ENCODE measurements at places on chromosomes 1 and 21.

DNA sequence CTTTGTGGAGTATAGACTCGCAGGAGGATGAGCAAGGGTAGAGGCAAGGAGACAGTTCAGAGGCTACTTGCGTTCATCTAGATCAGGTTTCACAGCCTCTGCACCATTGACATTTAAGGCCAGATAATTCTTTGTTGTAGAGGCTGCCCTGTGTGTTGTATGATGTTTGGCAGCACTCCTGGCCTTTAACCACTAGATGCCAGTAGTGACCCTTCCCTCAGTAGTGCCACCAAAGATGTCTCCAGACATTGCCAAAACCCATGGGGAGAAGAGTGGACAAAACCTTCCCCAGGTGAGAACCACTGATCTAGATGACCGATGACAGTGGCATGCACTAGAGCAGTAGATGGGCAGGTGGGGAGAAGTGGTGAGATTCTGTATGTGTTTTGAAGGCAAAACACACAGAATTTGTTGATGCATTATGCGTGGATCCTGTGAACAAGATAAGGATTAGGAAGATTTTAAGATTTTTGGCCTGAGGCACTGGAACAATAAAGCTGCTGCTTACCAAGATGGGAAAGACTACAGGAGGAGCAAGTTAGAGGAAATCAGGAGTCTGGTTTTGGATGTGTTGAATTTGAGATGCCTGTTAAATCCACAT, 9.9 kb upstream of the COG2 start:
- peak; percentile 11 for DNase-seq

DNA sequence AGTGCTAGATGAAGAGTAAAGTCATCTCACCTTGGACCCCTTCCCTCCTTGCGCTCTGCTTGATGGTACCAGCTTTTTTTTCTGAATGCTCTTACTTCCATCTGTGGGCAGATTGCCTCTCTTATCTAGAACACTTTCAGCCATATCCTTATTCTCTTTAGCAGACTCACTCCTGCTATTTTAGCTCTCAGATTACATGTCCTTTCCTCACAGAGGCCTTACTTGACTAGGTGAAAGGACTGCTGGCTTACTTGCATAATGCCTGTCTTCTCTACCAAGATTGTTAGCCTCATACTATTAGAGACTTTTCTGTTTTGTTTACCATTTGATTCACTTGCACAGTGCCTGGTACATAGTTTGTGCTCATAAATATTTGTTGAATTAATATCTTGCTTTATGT, 9.3 kb downstream of the IFI44 start:
- DNase-seq, result peak; percentile 44

DNA sequence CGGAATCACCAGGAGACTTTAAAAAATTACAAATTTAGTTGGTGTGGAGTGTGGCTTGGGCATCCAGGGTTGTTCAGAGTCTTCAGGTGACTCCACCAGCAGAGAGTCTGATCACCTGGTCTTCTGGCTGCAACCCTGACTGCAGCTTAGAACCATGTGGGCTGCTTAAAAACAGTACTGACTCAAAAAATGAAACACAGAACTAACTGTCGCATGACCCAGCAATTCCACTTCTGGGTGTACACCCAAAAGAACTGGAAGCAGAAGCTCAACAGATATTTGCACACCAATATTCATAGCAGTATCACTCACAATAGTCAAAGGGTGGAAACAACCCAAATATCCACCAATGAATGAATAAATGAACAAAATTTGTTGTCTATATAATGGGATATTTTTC, 17.3 kb downstream of the TLR5 start:
- no peak for DNase-seq

- peak; percentile 54 for DNase-seq
Measured at GRCh38 chr1:46735708-46736324, 16.9 kb upstream of the EFCAB14 start.

DNA sequence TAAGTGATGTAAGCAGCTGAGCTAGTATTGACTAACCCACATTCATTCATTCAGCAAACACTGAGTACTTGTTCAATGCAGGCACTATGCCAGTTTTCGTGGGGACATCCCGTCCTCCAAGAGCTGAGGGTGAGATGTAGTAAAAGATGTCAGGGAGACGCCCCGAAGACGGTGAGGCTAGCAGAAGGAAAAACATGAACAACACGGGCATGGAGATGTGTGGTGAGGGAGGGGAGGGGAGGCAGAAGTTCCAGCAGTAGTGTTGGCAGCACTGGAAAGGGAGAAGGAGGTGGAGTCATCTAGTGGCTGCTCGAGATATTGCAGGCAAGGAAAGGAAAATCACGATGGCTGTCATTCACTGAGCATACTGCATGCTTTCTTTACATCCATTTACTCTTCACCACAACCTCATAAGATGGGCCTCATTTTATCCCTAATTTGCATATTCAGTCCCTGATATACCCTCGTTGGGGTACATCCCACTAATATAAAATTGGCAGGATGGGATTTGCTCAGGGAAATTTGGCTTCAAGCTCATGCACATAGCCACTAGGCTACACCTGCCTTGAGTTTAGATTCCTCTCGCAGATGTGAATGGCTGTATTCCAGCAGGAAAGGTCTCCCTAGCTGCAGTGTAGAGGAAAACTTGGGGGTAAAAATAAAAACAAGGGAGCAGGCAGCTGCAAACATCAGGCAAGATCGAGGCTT, 14.5 kb downstream of the PDZK1IP1 start:
- peak; percentile 60 for DNase-seq

GRCh38 chr1:157751283-157751682, 25.6 kb downstream of the FCRL2 start:
- DNase-seq, result no peak

DNA sequence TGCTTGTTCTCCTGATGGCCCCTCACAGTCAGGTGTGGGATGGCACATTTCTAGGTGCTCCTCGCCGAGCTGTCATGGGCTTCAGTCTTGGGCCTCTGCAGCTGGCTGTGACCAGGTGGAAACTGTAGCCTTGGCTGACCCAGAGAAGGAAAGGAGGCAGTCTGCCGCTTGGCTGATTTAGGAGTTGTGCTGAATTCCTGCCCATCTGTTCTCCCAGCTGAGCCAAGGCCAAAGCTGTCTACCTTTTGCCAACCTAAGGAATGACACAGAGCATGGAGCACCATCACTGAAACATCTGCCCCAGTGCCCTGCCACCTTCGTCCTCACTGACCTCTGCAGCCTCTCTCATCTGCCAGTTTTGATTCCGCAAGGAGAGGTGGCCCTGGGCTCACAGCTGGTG, 27.9 kb downstream of the UTP25 start:
- no peak for DNase-seq

DNA sequence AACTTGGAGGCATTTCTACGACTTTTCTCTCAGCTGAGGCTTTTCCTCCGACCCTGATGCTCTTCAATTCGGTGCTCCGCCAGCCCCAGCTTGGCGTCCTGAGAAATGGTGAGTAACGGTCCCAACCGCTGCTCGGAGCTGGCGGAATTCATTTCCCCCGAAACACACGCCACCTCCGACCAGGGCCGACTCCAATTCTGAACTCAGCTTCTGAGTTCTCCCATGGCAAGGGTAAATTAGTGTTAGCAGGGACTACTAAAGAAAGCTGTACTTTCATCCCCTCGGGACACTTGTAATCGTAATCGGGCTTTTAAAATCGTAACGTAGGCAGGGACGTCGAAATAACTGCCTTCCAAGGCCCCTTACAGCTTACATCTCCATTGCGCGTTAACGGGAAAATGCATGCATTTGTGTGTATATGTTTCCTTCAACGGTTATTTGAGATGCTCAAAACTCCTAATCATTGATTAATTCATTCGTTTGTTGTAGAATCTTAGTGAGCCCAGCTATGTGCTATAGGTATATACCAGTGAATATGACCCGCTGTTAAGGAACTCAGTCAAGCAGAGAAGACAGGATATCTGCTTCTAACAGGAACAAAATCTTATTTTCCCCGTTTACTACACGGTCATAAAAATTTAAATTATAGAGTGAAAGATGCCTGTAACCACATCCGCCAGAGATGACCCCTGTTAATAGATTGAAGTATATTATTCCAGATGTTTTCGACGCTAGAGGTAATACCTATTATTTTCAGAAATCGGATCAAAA, 472 bp downstream of the DTL start:
- no peak for DNase-seq

GRCh38 chr1:27430903-27431600, 38.6 kb downstream of the GPR3 start:
- DNase-seq, result peak; percentile 30

GRCh38 chr1:96372881-96373280, 348.7 kb upstream of the PTBP2 start:
- DNase-seq, result no peak

DNA sequence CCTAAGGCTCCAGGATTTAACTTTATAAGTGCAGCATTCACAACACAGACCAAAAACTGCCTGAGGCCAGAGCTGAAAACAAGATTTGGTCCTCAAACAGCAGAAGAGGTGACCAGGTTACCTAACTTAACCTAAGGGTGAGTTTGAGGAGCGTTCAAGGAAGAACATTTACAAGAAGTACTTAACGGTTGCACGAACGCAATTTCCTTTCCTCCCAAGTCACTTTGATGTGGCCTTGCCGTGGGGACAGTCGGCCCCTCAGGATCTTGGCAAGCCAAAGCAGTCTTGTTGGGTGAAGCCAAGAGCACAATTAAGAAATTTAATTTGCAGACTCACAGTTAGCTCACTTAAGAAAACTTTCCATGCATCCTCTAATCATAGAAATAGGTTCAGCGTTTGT, 202.6 kb upstream of the COA6 start:
- DNase-seq, result no peak

DNA sequence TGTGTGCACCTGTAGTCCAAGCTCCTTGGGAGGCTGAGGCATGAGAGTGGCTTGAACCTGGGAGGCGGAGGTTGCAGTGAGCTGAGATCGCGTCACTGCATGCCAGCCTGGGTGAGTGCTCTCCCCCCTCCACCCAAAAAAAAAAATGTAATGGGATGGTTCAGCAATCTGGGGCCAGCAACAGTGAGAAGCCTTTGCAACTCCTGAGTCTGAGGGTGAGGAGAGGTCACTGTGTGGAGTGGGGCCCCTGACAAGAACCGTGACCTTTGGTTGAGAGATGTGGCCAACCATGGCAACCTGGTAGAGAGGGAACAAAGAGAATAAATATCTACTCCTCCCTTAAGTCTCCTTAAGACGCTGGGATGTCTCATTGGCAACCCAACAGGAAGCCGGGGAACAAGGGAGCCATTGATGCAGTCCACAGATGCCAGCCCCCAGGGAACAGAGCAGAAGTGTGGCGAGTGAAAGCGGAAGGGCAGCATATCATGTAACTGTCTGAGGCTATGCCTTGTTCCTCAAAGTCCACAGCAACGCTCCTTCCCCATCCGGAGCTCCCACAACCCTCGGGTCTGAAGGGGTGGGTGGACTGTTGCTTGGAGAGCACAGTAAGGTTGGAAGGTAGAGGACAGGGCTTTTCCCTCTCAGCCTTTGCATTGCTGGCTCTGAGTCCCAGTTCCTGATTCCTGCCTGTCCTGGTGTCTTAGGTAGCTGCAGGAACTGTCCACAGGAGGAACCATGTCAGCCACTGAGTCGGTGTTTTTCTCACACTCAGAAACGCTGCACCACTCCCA, 8.3 kb downstream of the TRNP1 start:
- peak; percentile 66 for DNase-seq

DNA sequence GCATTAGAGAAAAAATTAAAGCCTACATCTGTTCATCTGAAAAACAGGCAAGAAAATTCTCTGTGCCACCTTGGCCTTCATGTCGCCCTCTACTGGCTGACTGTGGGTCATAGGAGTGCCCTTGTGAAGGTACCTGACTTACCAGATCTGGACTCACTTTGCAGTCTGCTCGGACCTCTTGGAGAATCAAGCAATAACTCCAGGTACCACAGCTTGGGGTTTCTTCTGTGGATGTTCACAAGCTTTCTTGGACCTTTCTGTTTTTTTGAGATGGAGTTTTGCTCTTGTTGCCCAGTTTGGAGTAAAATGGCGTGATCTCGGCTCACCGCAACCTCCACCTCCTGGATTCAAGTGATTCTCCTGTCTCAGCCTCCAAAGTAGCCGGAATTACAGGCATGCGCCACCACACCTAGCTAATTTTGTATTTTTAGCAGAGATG, 2.4 kb upstream of the PRAMEF18 start:
- no peak for DNase-seq

GRCh38 chr1:192260076-192260475, 56.7 kb upstream of the RGS21 start:
- no peak for DNase-seq

- DNase-seq, result no peak
Measured at GRCh38 chr1:51433269-51433971, 85.6 kb downstream of the EPS15 start.
